Spinal cord (tissue), 10 donors: ENCODE measurements at places on chromosomes 1 and 21. TPM values are rescaled to one million over a fixed set of nuclear protein-coding genes. Genes with fewer than 3 reads are reported as not detected.

- H3K4me3 ChIP-seq = no peak overlapping the region
- H3K4me1 ChIP-seq = peaks cover 9% of the 10 kb centered on the region
- no peaks in the 10 kb centered on the region for H3K27me3 ChIP-seq
- DNase-seq = no peak
Observed at GRCh38 chr1:225476100-225476511, 48.3 kb upstream of the LBR start.

DNA sequence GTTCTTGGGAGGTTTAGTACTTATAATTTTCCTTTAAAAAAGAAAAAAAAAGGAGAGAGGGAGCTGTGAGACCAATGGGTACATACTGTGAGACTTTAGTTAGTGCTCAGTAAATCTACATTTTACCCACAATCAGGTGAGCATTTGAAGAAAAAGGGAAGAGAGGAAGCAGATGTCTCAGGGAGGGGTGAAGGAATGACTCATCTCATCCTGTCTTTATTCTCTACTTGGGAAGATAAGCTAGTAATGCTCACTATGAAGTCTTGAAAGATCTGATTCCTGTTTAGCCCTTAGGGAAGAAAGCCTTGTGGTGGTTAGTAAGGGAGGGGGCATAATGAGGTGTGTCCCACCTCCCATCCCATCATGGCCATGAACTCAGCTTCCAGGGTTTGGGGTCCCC lies 112.6 kb downstream of the PLD5 start:
- H3K27ac ChIP-seq = no peak overlapping the region
- no peaks in the 10 kb centered on the region for H3K4me1 ChIP-seq
- no peaks in the 10 kb centered on the region for H3K36me3 ChIP-seq
- no peaks in the 10 kb centered on the region for H3K27me3 ChIP-seq
- no peak for DNase-seq

FMO3 gene
- 1.8 TPM for total RNA-seq

CLCA1 gene
- 0.06 TPM for total RNA-seq

DNA sequence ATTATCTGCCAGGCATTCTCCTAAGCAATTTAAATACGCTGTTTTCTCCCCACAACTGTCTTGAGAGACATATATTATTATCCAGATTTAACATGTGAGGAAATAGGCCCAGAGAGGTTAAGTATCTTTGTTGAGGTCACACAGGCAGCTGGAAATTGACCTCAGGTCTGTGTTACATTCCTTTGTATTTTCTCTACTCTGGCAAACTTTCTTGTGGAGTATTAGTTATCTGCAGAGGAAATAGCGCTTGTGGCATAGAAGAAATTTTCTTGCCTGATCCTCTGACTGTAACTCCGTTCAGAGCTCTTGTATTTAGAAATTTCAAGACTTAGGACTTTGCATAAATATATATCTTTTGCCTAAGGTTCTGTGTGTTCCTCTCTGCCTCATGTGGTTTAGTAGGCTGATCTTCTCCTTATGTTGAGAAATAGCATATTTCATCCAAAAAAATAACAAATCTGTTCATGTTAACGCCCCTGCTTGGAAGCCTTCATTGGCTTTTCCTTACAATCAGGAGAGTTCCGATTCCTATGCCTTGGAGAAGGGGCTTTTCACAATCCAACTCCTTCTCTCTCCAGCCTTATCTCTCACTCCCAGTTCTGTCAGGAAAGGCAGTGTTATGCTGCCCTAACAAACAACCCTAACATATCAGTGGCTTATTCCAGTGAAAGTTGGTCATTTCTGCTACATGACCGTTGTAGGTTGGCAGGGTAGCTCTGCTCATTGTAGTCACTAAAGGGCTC lies 2.5 kb upstream of the JUN start:
- peaks cover 5% of the 10 kb centered on the region for H3K27me3 ChIP-seq
- H3K4me1 ChIP-seq = peaks cover 22% of the 10 kb centered on the region
- H3K36me3 ChIP-seq = peaks cover 7% of the 10 kb centered on the region
- H3K27ac ChIP-seq = peak overlapping the region; percentile 25
- no peak overlapping the region for H3K4me3 ChIP-seq
- DNase-seq = no peak

GRCh38 chr1:34904236-34905097 lies 25.0 kb downstream of the DLGAP3 start:
- no peak overlapping the region for H3K4me3 ChIP-seq
- DNase-seq = no peak
- H3K4me1 ChIP-seq = no peaks in the 10 kb centered on the region
- no peaks in the 10 kb centered on the region for H3K27me3 ChIP-seq
- H3K36me3 ChIP-seq = peaks cover 21% of the 10 kb centered on the region

GRCh38 chr1:2151252-2151651 lies 43.3 kb downstream of the FAAP20 start:
- H3K4me1 ChIP-seq = peaks cover 5% of the 10 kb centered on the region
- H3K27me3 ChIP-seq = no peaks in the 10 kb centered on the region
- H3K27ac ChIP-seq = no peak overlapping the region
- H3K36me3 ChIP-seq = peaks cover 74% of the 10 kb centered on the region
- no peak overlapping the region for H3K4me3 ChIP-seq

ZNF678 gene
- 26.3 TPM for total RNA-seq

FAM177B gene
- total RNA-seq = 0.66 TPM

NFYC gene
- total RNA-seq = 36.4 TPM

DNA sequence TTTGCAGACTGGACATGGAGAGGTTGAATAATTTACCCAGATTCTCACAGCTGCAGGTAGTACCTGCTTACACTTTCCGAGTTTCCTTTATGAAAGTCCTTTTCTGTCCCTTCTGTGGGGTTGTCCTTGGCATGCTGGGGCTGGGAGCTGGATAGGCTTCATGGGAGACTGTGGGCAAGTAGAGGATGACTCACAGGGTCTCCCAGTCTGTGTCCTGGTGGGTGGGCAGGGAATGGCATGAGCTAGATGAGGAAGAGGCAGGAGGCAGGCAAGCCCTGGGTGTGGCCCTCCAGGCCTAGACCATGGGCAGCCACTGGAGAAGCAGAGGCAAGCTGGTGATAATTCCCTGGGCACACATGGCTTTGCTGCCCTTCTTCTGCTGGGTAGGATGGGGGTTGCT lies 80.6 kb downstream of the NAV1 start:
- peaks cover 9% of the 10 kb centered on the region for H3K36me3 ChIP-seq
- no peak overlapping the region for H3K27ac ChIP-seq
- H3K27me3 ChIP-seq = no peaks in the 10 kb centered on the region

KCNJ9 gene
- total RNA-seq = 5.1 TPM

CALML6 gene
- total RNA-seq = 0.30 TPM

DNA sequence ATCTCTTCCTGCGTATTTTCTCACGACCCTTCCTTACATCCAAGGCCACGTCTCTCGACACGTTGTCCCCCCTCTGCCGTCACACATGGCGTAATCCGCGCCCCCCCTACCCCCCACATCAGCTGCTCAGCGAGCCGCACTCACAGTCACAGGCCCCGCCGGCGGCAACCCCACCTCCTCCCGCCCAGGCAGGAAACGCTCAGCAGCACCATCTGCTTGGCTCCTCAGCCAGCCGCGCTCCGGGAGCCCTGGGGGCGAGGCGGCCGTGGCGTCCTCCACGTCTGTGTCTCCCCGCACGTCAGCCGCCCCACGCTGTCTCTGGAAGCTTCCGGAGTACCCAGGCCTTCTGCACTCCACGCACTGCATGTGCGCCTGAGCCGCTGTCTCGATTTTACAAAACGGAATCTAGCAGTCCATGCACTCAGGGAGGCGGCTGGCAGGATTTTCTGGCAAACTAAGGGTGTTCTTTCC lies 64.6 kb downstream of the SIK1 start:
- H3K36me3 ChIP-seq = peaks cover 3% of the 10 kb centered on the region
- DNase-seq = no peak
- no peak overlapping the region for H3K4me3 ChIP-seq
- H3K27me3 ChIP-seq = no peaks in the 10 kb centered on the region
- peaks cover 80% of the 10 kb centered on the region for H3K4me1 ChIP-seq

VWA5B1 gene
- 2.2 TPM for total RNA-seq

GRCh38 chr1:164704954-164705353 lies 146.0 kb downstream of the PBX1 start:
- no peak overlapping the region for H3K4me3 ChIP-seq
- DNase-seq = no peak
- no peak overlapping the region for H3K27ac ChIP-seq
- H3K4me1 ChIP-seq = peaks cover 28% of the 10 kb centered on the region
- no peaks in the 10 kb centered on the region for H3K27me3 ChIP-seq
- H3K36me3 ChIP-seq = no peaks in the 10 kb centered on the region

NCAM2 gene
- 30.7 TPM for total RNA-seq

- H3K4me1 ChIP-seq = no peaks in the 10 kb centered on the region
- H3K27ac ChIP-seq = no peak overlapping the region
- H3K36me3 ChIP-seq = no peaks in the 10 kb centered on the region
- no peak overlapping the region for H3K4me3 ChIP-seq
- no peak for DNase-seq
- no peaks in the 10 kb centered on the region for H3K27me3 ChIP-seq
Observed at GRCh38 chr1:163085904-163086268, 16.7 kb downstream of the RGS4 start.

ARHGEF2 gene
- total RNA-seq = 62.1 TPM

- DNase-seq = no peak
- H3K27me3 ChIP-seq = peaks cover 3% of the 10 kb centered on the region
- no peak overlapping the region for H3K4me3 ChIP-seq
Observed at GRCh38 chr1:147223740-147224615, 1.2 kb downstream of the FMO5 start.

ANXA9 gene
- total RNA-seq = 0.50 TPM

DNA sequence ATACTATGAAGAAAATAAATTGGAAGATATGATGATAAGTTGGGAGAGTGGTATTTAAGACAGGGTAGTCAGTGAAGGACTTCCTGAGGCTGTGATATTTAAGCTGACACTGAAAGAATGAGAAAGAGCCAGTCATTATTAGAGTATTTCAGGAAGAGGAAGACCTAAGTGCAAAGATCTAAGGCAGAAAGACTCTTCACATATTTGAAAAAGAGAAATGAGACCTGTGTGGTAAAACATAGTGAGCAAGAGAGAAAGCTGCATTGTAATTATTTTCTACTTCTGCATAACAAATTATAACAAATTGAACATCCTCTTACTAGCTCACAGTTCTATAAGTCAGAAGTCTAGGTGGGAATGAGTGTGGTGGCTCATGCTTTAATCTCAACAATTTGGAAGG lies 34.6 kb upstream of the DOCK7 start:
- peaks cover 10% of the 10 kb centered on the region for H3K4me1 ChIP-seq
- no peak for DNase-seq
- no peaks in the 10 kb centered on the region for H3K27me3 ChIP-seq
- H3K36me3 ChIP-seq = no peaks in the 10 kb centered on the region
- no peak overlapping the region for H3K27ac ChIP-seq
